ENCODE measurements at places on chromosomes 3 and 15.

GRCh38 chr3:121821421-121822199 is 13.2 kb downstream of the IQCB1 start:
- no peak for DNase-seq

DNA sequence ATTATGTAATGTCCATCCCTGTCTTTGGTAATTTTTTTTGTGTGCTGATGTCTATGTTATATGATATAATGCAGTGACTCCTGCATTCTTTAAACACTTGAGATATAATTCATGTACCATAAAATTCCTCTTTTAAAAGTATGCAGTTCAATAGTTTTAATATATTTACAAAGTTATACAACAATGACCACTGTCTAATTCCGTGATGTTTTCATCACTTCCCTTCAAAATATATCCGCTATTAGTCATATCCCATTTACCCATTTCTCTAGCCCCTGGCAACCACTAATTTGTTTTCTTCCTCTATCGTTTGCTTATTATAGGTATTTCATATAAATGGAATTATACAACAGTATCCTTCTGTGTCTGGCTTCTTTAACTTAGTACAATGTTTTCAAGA is 64.9 kb upstream of the SUCLG2 start:
- no peak for DNase-seq

GRCh38 chr3:8702560-8702959 is 31.0 kb upstream of the CAV3 start:
- no peak for DNase-seq

DNA sequence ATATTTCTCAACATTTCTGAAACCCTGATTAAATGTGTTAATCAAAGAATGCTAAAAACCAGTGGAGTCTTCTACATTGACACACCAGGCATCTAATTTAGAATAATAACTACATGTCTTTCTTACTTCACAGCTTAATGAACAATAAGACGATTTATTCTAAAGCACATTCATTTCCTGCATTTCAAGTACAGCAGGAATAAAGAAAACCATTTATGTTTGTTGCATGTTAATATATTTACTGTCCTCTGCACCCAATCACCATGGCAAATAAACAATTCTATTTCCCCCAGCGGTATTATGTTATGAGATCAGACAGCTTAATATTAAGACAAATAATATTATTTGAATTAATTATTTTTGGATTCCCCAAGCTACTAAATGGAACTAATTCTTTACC is 1336.3 kb upstream of the CADM2 start:
- DNase-seq = no peak

- DNase-seq = peak; percentile 46
Measured at GRCh38 chr15:74635228-74635627, 19.6 kb downstream of the CLK3 start.

- no peak for DNase-seq
Measured at GRCh38 chr3:25427942-25428788, at the start of gene RARB. Gene RARB (plus strand): TSS chr3:25428263. CDS start chr3:25428732, 469 bp downstream.

DNA sequence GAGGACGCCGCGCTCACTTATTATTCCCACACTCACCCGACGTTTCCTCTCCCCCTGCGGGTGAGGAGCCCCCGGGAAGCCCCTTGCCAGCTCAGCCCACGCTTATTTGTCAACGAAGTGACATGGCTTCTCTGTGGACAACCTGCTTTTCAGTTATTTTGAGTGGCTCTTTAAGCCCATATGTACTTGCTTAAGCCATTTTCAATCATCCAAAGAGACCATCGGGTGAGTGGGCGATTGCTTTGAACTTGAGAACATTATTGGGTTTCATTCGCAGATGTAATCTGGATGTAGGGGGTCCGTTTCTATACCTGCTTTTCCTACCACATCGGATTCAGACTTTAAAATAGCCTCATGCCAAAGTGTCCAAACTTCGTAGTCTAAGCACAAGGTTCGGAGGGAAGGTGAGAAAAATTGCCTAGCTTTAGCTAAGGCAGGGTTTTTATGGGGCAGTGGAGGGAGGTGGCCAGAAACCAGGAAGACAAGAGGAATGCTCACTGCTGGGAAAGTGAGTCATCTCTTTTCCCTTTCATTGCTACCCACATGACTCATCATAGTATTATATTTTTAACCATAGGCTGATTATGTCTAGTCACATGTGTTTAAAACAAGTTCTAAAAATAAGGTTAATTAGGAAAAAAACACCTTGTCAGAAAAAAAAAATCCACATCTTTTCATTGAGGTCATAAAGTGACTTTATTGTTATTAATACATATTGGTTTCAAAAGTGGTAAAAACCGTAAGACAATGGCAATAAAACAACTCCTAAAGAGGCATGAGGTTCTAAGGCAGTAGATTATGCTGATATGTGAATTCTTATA is 773.1 kb upstream of the NR2F2 start:
- no peak for DNase-seq

DNA sequence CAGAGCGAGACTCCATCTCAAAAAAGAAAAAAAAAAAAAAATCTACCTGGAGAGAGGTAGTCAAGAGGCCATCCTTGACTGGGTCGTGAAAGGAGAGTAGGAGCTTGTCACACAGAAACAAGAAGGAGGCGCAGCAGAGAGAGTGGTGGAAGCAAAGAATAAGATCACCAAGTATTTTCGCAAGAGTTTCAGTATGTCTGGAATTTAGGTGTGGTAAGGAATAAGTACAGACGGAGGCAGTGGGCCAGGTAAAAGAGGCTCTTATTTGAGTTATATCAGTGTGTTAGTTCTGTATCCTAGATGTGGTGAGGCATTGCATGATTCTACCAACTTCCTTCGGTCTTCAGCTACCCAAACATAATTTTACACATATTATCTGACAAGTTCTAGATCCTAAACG is 14.6 kb upstream of the ATP10A start:
- DNase-seq = no peak

- peak; percentile 75 for DNase-seq
Measured at GRCh38 chr15:64883997-64884511, 27.6 kb upstream of the ANKDD1A start.

- DNase-seq = no peak
Measured at GRCh38 chr15:25742041-25742730, 120.9 kb downstream of the ATP10A start.

DNA sequence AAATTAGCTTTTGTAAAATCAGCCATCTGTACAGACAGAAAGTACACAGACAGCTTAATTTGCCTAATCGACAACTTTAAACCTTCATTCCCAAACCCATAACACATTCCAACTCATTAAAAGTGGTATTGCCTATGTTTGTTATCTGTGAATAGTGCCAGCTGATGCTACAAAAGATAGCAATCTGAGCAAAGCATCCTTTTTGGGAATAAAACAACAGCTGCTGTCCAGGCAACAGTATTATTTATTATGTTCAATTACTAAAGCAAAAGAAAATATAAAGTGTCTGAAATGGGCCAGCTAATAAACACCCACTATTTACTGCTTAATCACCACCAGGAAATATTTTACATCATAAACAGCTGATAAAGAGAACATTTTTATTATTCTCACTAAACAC is 134.8 kb upstream of the ABI3BP start:
- no peak for DNase-seq

DNA sequence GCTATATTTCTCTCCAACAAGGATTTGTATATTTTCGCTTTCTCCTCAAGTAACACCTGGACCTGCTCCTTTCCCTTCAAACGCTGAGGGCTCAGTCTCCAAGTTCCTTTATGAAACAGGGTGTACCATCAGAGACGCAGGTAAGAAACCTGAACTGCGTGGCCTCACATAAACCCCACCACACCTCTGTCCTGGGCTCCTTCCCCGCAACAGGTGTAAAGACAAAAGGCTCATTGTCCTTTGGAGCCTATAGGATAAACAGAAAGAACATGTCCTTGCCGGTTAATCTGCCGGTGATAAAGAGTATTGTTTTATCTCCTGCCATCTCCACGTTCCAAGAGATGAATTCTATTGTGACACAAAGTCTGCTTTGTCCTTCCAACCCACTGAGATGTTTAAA is 111.8 kb upstream of the ADAMTS9 start:
- DNase-seq = no peak

GRCh38 chr3:115281697-115282675 is 134.9 kb upstream of the ZBTB20 start:
- DNase-seq = no peak

DNA sequence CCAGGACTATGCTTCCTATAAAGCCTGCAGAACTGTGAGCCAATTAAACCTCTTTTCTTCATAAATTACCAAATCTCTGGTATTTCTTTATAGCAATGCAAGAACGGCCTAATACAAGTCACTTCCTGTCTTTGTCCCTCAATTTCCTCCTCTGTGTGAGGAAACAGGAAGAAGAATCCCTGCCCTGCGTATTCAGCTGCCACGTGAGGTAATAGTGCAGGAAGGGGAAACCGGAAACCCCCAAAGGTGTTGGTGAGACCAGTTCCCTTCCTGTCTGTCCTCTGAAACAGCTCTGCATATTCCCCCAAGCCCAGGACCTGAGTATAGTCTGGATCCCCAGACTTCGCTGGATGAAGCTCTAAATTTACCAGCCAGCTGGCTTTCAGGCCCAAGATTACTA is 18.1 kb upstream of the PTPN23 start:
- DNase-seq = no peak

GRCh38 chr3:52385157-52385556 is 59.7 kb downstream of the SEMA3G start:
- no peak for DNase-seq

- no peak for DNase-seq
Measured at GRCh38 chr3:101066711-101067129, 73.5 kb upstream of the ABI3BP start.

DNA sequence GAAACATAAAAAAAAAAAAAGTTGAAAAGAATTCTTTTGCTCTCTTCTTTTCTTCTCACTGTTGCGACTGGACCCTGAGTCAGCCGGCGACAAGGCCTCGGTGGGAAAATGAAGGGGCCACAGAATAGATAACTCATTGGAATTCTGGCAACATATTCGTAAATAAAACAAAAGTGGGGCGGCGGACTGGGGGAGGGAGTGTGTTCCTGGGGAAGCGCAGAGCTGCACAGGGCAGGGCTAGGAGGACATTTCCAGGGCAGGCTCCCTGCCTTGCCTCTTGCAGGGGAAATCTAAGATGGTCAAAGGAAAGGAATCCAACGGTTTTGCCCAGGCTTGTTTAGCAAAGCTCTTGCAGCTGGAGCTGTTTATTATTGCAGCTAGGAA is 1042.8 kb upstream of the NR2F2 start:
- DNase-seq = no peak

- no peak for DNase-seq
Measured at GRCh38 chr3:12436514-12437220, 47.6 kb upstream of the TSEN2 start.

GRCh38 chr15:96737408-96737807 is 406.9 kb downstream of the NR2F2 start:
- no peak for DNase-seq
